ENCODE measurements at places on chromosomes 3 and 15. TPM values are rescaled to one million over a fixed set of nuclear protein-coding genes. Genes with fewer than 3 reads are reported as not detected.

ST6GAL1 gene
- 62.6 TPM for polyA plus RNA-seq

CHRNA5 gene
- 0.41 TPM for polyA plus RNA-seq

PP2D1 gene
- polyA plus RNA-seq, result not detected

A4GNT gene
- not detected for polyA plus RNA-seq

GOLGA8Q gene
- not detected for polyA plus RNA-seq

PSTPIP1 gene
- 2.2 TPM for polyA plus RNA-seq

GRCh38 chr3:159130108-159130507 lies 328.3 kb downstream of the MFSD1 start:
- no peak overlapping the region for H3K4me3 ChIP-seq
- no peaks in the 10 kb centered on the region for H3K36me3 ChIP-seq
- DNase-seq, result no peak
- H3K4me1 ChIP-seq, result no peaks in the 10 kb centered on the region
- no peak overlapping the region for H3K27ac ChIP-seq

- H3K4me1 ChIP-seq, result no peaks in the 10 kb centered on the region
- no peaks in the 10 kb centered on the region for H3K27me3 ChIP-seq
- H3K4me3 ChIP-seq, result no peak overlapping the region
- H3K27ac ChIP-seq, result no peak overlapping the region
Measured at GRCh38 chr3:78096488-78097255, 1056.8 kb downstream of the ROBO2 start.

DNA sequence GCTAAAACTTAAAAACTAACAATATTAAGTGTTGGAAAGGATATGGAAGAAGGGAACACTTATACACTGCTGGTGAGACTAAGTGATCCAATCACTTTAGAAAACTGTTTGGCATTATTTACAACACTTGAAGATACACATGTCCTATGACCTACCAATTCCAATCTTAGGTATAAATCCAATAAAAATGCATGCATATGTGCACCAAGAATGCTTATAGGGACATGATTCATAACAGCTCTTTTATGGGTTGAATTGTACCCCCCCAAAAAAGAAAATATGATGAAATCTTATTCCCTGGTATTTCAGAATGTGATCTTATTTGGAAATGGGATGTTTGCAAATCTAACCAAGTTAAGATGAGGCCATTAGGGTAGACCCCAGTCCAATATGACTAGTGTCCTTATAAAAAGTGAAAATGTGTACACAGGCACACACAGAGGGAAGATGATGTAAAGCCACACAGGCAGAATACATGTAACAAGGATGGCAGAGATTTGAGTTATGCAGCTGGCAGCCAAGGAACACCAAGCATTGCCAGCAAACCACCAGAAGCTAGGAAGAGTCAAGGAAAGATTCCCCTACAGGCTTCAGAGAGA lies 15.3 kb downstream of the CCR8 start:
- DNase-seq, result no peak
- no peaks in the 10 kb centered on the region for H3K4me1 ChIP-seq
- no peaks in the 10 kb centered on the region for H3K36me3 ChIP-seq
- H3K4me3 ChIP-seq, result no peak overlapping the region
- no peaks in the 10 kb centered on the region for H3K27me3 ChIP-seq
- H3K27ac ChIP-seq, result no peak overlapping the region

Measured in kidney (tissue), 22 donors.